ENCODE measurements at places on chromosomes 3 and 15.

GRCh38 chr3:138935863-138936740, 10.8 kb downstream of the FOXL2 start:
- DNase-seq, result no peak

GRCh38 chr3:193943200-193943599, 192.7 kb upstream of the HES1 start:
- DNase-seq, result no peak

DNA sequence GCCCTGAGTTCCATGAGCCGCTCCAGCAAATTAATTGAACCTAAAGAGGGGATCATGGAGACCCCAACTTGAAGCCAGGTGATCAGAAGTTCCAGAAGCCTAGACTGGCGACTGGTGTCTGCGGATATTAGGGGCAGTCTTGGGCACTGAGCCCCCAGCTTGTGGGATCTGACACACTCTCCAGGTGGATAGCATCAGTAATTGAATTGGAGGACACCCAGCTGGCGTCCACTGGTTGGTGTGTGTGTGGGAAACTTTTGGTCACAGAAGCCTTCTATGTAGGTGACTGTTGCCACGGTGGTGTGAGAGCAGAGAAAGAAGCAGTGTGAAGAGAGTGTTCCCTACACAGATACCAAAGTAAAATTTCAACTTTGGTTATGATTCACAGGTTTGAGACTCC, 106.0 kb upstream of the ADPGK start:
- DNase-seq, result no peak

- DNase-seq, result no peak
Measured at GRCh38 chr3:113890256-113890900, 51.8 kb downstream of the GRAMD1C start.

DNA sequence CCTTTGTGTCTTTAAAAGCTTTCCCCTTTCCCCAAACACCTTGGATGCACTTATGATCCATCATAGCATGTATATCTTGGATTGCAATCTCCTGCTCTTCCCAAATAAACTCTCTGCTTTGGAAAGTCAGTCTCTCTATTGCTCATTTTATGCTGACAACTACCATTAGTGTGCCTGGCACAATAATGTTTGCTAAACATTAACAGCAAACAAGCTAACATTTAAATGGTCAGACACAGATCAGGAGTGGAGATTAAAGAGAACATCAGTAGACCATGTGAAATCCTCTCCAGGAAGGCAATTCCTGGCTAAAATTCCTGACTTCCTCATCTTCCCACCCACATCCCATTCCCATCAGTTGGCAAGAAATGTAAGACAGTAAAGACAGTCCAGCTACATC, 44.3 kb upstream of the EIF1B start:
- no peak for DNase-seq

- DNase-seq, result no peak
Measured at GRCh38 chr15:92565351-92566125, 90.0 kb downstream of the FAM174B start.

GRCh38 chr15:74382004-74382816, 14.8 kb upstream of the CYP11A1 start:
- DNase-seq, result no peak
